Stimulated activated CD8-positive, alpha-beta memory T cell treated with anti-CD3 and anti-CD28 coated beads, Interleukin-4, amount 100 ng/mL, for 1 hour (primary cell): ENCODE measurements at places on chromosomes 12 and 14.

DNA sequence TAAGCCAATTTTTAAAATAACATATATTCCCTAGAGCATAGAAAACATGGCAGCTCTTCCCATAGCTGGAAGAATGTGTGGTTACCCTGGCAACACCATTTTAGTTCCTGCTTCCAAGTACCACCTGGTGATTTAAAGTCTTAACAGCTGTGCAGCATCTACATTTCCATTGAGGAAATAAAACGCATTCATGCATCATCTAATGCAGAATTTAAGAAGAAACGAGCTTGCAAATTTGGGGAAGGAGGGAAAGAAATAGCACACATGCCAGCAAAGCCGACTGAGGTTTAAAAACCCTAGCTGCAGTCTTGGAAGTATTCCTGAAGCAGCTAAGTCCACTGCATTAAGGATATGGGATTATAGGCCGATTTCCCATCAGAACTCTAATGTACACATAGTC lies 22.8 kb upstream of the SLC38A2 start:
- DNase-seq, result no peak

GRCh38 chr12:132734206-132734605 lies 23.6 kb downstream of the PGAM5 start:
- no peak for DNase-seq

GRCh38 chr12:112401903-112402498 lies 7.4 kb downstream of the RPL6 start:
- no peak for DNase-seq

GRCh38 chr12:10175846-10176636 lies 2.8 kb upstream of the TMEM52B start:
- no peak for DNase-seq

DNA sequence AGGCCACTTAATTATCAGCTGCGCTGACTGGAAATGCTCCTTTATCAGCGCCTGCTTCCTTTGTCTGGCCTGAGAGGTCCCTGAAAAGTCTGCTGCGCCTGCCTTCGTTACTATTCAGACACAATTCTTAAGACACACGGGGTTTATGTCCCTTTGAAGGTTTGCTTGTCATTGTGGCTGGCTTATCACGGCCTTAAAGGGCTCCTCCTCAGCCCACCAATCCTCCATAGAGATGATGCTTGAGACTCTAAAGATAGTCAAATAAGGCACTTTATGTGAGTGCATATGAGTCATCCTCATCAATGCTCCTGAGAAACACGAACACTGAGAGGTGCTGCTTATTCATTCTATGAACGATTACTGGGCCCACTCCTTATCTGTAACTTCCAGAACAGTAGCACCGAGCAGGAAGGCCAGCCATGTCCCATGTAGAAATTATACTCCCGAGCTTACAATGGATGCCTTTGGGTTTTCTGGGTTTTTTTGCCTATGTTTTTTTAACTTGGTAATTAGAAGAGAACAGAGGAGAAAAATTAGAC lies 1268.2 kb upstream of the TMEM132C start:
- DNase-seq, result no peak

DNA sequence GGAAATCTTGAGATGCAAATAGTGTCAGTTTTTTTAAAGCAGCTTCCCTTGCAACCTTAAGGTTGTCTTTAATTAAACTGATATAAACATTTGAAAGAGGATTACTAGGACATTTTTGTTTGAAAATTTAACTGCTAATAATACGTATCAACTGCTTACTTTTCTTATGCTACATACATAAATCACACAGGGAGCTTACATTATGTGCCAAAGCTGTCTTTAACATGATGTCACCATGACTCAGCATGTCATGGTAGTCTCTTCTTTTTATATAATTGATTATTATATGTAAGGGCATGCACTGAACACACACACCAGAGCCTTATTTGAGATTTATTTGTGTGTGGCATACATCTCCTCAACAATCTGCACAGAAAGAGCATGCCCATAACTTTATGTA lies 63.0 kb upstream of the PTHLH start:
- DNase-seq, result no peak

DNA sequence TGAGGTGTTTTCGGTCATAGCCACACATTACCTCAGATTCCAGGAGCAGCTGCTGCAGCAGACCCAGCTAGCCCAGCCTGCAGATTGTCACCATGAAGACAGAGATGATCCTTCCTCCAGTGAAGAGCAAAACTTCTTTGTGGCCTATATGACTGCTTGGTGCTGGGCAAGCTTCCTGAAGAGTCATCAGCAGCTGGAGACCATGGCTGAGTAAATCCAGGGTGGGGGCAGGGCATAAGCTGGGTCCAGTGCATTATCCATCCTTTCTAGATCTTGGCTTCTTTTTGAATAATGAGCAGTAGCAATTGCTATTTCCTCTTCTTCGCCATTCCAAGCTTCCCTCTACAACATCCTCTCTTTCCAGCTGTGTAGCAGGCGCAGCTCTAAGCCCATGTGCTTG lies 373.1 kb upstream of the DDHD1 start:
- no peak for DNase-seq

GRCh38 chr12:39595928-39596327 lies 23.7 kb downstream of the ABCD2 start:
- DNase-seq, result no peak

DNA sequence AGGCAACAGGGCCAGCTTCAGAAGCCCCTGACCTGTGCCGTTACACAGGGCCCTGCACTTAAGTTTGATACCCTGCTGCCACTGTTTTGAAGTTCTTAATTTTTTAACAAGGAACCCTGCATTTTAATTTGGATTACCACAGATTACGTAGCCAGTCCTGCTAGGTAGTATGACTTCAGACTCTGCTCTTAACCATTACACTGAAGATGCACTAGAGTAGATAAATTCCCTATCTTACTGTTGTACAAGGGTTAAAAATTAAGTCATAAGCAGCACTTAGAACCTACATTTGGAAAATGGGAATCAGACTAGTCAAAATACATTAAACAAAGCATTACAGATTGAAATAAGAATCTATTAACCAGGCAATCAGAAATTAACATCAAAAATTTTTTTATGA lies 2.3 kb downstream of the GNPNAT1 start:
- DNase-seq, result no peak

DNA sequence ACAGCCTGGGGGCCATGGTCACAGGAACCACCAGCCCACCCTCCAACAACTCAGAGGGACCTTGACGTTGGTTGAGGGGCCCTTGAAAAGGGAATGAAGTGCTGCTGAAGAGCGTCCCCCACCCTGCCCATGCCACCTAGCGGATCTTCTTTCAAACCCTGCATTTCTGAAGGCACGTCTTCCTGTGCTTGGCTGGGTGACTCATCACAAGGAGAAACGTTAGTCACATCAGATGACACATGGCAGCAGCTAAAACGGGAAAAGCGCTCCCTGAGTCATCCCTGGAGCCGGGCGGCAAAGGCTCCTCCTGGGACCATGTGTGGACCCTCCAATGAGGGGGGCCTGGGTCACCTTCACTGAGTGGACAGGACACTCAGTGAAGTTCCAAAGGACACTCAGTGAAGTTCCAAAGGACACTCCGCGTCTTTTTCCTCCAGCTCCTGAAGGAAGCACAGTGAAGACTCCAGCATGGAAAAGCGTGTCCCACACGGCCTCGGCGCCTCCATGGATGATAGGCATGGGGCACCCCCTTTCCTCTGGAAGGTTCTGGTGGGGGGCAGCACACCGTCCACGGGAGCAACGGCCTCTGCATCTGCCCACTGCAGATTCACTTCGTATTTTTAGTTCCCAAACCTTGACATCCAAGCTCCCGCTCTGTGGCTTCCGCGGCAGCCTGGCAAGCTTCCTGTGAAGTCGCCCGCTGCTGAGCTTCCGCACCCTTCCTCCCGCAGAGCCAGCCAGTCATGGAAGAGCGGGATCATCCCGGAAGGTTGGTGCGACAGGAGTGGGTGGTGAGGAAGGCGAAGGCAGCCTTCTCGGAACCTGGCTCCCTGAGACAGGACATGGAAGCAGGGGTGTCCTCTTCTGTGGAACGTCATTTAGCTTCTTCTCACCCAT lies 383.4 kb downstream of the VRK1 start:
- DNase-seq, result no peak

GRCh38 chr12:61939977-61940376 lies 320.2 kb upstream of the USP15 start:
- DNase-seq, result no peak

DNA sequence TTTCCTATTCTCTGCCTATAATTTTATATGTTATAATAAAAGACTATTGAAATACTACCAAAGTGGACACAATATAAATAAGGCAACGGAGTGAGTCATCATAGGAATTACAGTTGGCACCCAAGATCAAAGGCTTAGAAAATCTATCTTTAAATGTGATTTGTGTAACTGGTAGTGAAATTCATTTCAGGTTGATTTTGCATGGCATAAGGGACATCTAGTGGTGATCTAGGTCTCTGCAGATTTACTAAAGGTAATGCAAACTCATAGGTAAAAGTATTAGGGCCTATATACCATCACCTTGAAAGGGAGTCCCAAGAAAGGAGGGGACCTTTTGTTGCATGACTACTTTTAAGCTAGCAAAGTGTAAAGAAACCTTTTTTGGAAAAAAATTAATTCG lies 527.2 kb downstream of the NRXN3 start:
- no peak for DNase-seq

- no peak for DNase-seq
Measured at GRCh38 chr12:31591380-31591901, 505 bp upstream of the DENND5B start.

DNA sequence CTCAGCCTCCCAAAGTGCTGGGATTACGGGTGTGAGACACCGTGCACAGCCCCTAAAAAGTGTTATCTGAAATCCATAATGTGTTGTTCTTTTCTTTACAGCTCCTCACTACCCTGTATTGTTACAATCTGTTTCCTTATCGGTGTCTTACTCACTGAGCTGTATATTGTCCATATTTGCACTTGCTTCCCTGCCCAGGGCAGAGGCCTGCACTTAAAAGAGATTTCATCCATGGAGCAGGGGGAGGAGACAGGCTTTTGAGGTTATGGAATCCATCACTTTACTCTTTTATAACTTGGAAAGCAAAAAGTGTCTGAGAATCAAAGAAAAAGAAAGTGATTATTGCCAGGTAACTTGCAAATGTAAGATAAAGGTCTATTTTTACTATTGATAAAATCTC lies 251.0 kb downstream of the DIO2 start:
- DNase-seq, result no peak

DNA sequence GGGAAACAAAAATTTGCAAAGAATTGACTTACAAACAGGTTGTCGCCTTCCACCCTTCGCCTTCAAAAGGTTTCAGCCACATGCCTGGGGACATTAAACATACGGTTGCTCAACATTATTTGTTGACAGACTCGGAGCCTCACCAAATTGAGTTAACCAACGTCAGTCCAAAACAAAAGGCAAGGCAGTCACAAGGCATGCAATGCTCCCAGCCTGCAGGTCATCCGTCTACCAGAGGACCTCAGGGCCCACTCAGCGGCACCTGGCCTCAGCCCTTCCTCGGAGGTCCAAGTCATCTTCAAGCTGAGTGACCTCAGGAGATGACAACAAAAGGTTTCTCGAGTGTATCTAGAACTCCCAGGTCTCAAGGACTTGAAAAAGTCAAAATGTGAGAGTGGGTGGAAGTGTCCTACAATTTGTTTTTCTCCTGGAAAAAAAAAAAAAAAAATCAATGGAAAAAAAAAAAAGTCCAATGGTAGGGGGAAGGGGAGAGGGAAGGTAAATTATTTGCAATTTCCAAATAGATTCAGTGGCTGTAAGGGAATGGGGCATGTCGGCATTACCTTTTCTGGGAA lies 64.3 kb downstream of the KDM2B start:
- no peak for DNase-seq

- no peak for DNase-seq
Measured at GRCh38 chr12:99151744-99152143, 495.8 kb upstream of the GARIN6 start.

GRCh38 chr12:45234139-45234865 lies 18.4 kb downstream of the ANO6 start:
- DNase-seq, result no peak

- DNase-seq, result no peak
Measured at GRCh38 chr14:99966912-99967311, 98.3 kb upstream of the EVL start.

DNA sequence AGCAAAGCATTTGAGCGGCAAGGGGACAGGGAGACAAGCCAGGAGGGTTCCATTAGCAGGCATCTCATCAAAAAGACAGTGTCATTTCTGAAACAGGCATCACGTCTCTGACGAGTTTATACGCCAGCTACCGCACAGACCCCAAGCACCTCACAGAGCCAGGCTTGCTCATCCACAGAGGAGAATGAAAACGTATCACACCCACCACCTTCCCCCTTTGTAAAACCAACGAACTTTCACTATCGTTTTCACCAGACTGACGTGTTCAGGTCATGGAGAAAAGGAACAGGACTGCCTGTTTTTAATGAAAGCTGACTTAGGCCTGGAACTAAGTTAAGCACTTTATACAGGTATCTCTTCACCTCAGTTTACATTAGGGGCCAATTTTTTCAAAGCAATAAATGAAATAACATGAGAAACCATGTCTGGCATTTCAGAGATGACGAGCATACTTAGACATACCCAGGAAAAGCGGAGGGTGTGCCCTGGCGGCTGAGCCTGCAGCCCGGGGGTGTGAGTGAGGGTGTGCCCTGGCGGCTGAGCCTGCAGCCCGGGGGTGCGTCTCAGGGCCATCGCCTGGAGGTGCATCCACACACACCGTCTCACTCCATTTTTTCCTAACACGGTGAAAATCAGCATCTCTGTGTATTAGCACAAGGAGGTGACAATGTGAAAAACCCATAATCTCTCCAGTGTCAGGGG lies 41.9 kb downstream of the STX2 start:
- DNase-seq, result no peak

- DNase-seq, result no peak
Measured at GRCh38 chr14:98593361-98593761, 678.6 kb downstream of the BCL11B start.

- DNase-seq, result no peak
Measured at GRCh38 chr12:110170535-110171185, 46.5 kb downstream of the IFT81 start.

DNA sequence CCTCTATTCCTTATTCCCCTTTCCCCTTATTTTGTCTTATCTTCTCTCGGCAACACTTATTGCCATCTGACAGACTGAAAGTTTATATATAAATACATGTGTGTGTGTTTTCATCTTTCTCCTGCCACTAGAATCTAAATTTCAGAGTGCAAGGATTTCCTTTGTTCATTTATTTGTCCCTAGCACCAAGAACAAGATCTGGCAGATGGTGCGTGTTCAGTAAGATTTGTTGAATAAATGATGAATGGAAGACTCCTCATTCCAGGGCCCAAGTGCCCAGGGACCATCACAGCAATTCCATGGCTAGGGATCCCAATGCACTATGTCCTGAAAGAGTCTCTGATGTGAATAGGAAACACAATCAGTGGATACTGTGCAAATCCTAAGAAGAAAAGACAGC lies 97.9 kb upstream of the EEA1 start:
- DNase-seq, result no peak

GRCh38 chr14:69315301-69315700 lies 55.3 kb downstream of the GALNT16 start:
- no peak for DNase-seq

- DNase-seq, result no peak
Measured at GRCh38 chr12:39431797-39432196, 11.1 kb downstream of the KIF21A start.
